Activated CD8-positive, alpha-beta memory T cell treated with anti-CD3 and anti-CD28 coated beads, Interleukin-2, amount 50 U/mL, for 48 hours (primary cell): ENCODE measurements at places on chromosomes 6 and 20.

GRCh38 chr6:32133786-32134185 lies 3.7 kb upstream of the FKBPL start:
- DNase-seq = no peak

GRCh38 chr20:57306747-57307146 lies 22.9 kb upstream of the SPO11 start:
- no peak for DNase-seq

DNA sequence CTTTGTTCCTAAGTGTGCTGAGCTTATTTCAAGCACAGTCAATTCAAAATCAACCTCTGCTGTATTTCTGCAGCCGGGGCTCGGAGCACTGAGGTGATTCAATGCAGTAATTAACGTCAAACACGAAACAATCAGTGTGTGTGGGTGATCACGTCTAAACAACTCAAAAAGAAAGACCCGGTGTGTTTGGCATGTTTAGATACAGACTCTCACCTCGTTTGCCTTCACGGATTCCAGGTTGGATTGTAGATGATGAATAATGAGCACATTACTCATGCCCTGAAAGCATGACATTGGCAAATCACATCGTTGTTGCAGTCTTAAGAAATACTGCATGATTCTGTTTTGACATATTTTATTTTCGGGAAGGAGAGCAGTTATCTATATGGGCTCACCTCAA lies 231.0 kb downstream of the QKI start:
- DNase-seq = no peak

DNA sequence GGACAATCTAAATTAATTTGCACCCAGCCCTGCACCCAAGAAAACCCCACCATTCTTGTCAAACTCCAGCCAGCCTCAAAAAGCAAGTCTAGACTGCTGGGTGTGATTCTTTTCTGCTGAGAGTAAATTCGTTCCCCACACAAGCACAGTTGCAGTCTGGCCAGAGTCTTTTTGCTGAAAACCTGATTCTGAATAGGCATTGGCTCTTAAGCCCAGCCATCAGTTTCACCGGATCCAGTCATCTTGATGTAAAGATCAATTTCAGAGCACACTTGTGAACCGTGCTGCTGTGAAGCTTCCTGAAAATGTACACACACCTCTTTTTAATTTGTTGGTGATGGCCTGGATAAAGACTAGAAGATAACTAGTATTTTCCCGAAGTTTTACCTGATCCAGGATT lies 159.4 kb upstream of the GGTLC1 start:
- no peak for DNase-seq

GRCh38 chr6:85408039-85408438 lies 41.8 kb upstream of the NT5E start:
- no peak for DNase-seq

GRCh38 chr20:63320041-63320511 lies 27.1 kb downstream of the COL20A1 start:
- DNase-seq = no peak

DNA sequence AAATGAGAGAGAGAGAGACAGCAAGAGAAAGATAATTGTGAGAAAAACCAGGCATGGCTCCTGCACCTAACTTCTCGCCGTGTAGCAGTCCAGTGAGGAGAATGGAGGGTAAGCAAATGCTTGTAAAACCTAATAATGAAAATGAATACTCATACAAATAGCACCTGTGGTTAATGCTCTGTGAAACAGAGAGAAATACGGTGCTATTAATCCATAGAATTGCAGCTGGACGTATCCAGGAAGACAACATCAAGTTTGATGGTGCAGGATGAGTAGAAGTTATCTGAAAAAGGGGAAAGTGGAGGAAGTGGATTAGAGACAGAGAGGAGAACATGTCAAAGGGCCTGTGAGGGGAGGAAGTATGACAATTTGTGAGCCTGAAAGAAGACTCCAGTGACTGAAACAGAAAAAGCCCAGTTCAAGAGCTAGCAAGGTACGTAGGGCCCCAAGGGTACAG lies 89.4 kb upstream of the PAK5 start:
- DNase-seq = no peak
